AG10803 (cell line): ENCODE measurements at places on chromosomes 2 and 18.

- no peak for DNase-seq
Observed at GRCh38 chr18:69708844-69709243, 238.8 kb downstream of the CD226 start.

DNA sequence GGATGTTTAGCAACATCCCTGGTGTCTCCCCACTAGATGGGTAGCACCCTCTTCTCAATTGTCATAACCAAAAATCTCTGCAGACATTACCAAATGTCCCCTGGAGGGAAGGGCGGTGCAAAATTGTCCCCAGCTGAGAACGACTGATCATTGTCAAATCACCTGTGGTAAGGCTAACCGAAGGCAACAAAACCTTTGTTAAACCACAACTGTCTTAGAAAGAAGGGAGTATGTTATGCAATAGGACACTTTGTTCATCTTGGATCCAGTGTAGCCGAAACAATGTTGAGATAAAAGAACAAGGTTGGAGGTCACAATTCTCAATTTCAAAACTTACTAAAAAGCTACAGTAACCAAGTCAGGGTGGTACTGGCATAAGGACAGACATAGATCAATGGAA lies 50.3 kb upstream of the ST3GAL5 start:
- no peak for DNase-seq

- DNase-seq, result no peak
Observed at GRCh38 chr2:144580521-144581161, 60.7 kb upstream of the ZEB2 start.

DNA sequence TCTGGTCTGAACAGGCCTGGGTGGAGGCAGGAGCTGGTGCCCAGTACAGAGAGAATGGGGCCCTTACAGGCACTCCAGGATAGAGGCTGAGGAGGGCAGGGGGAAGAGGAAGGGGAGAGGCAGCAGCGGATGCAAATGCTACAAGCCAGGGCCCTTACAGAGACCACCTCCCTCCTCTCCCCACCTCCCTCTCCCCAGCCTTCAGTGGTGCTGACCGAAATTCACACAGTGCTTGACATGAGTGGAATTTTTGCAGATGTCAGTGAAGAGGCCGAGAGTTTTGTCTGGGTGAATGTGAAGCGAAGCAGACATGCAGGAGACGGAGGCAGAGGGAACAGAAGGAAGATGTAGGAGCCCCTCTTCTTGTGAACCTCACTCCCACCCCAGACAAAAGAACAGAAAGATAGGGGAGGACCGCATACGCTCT lies 31.9 kb downstream of the CIB4 start:
- no peak for DNase-seq

- DNase-seq, result no peak
Observed at GRCh38 chr2:134718817-134719814, at the start of gene TMEM163. Gene TMEM163 (minus strand): TSS chr2:134719000.

- no peak for DNase-seq
Observed at GRCh38 chr2:11784280-11784679, 37.8 kb downstream of the LPIN1 start.

DNA sequence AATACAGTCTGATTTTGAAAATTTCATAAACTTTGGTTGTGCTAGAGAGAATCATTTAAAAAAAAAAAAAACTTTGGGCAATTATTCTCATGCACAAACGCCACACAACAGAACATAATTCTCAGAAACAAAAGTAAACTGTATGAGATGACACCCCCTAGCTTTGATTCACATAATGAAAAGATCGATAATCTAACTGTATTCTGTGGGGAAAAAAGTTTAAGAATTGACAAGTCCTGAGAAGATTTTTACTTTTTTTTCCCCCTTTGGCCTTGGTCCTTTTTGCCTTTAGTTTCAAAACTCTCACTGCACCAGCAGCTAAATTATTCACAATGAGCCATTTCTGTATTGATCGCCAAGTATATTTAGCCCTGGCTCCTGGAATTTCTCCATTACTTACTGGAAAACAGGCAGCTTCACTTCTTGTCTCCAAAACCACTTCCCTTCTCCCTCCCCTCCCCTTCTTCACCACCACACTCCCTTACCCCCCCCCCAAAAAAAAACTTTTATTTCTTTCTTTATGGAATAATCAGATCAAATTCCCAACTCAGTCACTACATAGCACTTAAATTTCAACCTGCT lies 2.0 kb downstream of the IKZF2 start:
- peak; percentile 52 for DNase-seq

DNA sequence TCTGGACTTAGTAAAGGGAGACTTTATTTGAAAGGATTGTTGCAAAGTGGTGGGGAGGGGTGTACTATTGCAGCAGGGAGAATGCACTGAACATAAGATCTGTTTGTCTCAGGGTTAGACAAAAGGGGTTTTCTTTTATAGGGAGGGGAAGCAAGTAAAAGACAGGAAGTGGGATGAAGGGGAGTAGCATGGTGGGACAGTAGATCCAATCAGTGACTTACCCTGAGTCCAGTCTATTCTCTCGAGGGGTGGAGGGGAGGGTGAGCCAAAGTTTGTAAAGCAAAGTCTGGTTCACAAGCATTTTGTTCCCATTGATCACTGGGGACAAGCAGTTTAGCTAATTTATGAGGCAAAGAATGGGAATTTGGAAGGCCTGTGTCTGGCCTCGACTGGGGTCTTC lies 35.0 kb upstream of the CYP27C1 start:
- no peak for DNase-seq

DNA sequence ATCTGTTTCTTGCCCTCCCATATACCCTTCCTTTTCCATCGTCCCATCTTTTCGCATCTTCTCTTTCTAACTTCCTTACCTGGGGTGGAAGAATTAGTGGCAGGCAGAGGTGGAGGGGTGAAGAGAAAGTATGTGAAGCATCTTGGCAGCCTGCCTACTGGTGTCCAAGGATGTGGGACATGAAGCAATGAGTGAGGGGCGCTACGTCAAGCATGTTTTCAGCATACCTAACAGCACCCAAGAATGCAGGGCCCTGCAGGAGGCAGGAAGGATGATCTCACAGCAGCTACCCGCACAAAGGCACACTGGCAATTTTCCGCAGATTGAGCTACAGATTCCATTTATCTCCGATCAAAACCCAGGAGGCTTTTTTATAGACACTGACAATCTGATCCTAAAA lies 42.2 kb downstream of the METTL4 start:
- DNase-seq, result peak; percentile 19

DNA sequence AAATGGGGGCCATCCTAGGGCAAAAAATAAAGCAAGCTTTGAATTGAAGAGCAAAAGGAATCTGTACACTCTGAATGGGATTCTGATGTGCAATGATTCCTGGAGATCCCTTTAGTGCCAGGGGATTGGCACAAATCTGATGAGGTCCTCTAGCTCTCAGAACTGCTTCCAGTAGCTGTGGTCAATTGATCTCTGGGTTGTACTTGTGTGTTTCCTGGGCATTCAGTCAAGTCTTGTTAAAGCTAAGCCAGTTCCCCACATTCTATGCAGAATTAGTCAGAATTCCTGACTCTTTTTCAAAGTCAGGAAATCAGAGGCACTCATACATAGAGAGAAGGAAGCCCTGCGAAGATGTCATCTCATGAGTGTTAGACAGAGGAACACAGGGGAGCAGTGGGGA lies 161.3 kb downstream of the DNER start:
- DNase-seq, result peak; percentile 9

DNA sequence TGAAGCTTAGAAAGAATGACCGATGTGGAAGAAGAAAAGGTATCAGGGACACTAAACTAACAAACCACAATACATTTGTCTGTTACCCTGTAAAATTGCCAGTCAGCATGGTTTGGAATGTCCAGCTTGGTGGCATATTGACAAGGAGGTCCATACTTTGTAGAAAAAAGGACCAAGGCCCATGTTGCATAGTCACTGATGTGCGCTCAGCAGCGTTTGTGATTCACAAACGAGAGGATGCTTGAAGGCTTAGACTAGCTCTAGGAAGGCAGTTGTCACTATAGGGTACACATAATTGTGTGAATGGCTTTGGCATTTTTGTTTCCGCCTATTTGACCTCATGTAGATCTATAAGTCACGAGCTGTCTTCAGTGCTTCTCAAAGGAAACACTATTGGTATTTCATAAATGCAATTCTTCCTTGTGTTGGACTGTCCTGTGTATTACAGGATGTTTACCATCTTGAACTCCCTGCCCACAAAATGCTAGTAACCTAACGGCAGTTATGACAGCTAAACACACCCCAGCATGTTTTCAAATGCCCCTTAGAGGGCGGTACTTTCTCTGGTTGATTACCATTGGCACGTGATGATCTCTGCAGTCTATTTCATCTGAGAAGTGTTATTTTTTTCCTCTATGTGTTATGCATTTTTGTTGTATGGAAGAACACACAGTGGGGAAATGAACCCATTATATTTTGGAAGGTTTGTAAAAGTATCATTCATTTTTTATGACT lies 304.2 kb downstream of the CYRIA start:
- DNase-seq, result no peak

GRCh38 chr2:68103709-68104055 lies 40.9 kb upstream of the C1D start:
- DNase-seq, result peak; percentile 13

DNA sequence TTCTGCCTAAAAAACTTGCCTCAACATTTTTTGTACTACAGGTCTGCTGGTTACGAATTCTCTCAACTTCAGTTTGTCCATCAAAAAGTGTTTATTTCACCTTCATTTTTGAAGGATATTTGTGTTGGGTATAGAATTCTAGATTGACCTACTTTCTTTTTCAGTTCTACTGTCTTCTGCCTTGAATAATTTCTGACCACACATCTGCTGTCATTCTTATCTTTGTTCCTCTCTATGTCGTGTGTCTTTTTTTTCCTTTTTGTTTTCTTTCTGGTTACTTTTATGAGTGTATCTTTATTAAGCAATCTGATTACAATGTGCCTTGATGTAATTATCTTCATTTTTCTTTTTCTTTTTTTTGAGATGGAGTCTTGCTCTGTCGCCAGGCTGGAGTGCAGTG lies 25.3 kb downstream of the ADCY3 start:
- DNase-seq, result no peak

DNA sequence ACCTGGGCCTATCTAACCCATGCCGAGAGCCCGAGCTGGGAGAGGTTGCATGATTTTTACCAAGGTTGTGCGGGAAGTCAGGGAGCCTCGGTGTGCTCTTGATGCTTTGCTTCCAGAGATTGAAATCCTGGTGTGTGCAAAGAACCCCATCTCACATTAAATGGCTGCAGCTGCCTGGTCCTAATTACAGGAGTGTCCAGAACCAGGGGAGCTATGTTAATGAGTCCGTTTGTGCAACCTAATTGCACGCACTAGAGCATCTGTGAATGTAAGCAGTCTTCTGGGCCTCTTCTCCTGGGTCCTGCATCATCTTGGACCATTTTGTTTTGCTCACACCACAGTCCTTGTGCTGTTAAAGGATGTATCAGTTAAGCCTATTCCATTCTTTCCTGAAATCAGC lies 263.8 kb downstream of the AGAP1 start:
- DNase-seq, result no peak

DNA sequence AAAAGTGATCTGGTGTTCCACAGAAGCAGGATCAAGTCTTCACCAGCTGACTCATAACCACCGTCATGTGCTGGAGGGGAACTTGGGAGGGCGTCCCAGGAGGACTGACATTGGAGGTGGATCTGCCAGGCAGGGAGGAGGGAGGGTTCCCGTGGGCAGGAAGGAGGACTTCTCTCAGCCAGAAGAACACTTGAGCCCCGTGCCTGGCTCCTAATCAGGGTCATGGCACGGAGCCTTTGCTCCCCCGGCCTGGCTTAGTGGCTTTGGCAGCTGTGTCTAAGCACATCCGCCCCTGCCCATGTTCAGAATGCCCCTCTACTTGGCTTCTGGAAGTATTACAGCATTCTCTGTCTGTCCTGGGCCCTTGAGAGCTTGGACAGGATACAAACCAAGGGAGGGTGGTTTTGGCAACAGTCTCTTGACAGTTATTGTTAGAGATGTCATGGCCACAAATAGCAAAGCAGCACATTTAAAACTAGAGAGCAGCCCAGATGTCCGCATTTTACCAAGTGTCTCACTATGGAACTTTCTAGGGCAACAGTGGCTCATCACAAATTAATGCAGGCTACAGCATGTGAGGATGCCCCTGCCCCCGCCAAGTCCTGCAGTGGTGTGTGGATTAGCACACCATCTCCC lies 11.5 kb downstream of the PPP1R7 start:
- peak; percentile 94 for DNase-seq

- no peak for DNase-seq
Observed at GRCh38 chr2:61368687-61369665, 101.9 kb downstream of the USP34 start.

DNA sequence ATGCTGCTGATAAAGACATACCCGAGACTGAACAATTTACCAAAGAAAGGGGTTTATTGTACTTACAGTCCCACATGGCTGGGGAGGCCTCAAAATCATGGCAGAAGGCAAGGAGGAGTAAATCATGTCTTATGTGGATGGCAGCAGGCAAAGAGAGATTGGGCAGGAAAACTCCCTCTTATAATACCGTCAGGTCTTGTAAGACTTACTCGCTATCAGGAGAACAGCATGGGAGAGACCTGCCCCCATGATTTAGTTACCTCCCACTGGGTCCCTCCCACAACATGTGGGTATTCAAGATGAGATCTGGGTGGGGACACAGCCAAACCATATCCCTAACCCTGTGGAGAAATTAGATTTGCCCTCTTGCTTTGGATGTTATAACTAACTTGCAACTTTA lies 1068.0 kb upstream of the ZEB2 start:
- DNase-seq, result no peak

DNA sequence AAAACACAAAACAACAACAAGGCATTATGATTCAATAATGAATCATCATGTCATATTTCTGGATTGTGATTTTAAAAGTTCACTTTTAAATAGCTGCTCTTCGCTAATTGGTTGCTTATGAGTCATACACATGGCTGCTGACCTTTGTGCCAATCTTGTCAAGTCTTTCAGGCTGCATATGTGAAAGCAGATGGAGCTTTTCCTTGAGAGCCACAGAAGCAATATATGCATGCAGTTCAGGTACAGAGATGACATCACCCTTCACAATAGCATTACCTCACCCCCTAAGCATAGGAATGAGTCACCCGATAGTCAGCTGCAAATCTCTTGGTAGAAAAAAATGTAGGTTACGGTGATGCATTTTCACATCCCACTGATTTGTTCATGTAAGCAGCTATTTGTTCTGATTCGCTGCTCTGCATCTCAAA lies 27.2 kb downstream of the EIF2AK3 start:
- peak; percentile 84 for DNase-seq
